ENCODE measurements at places on chromosomes 3 and 15.
A peak's percentile ranks its signal among the peaks of the same experiment; 100 is the strongest.

- DNase-seq = no peak
Observed at GRCh38 chr3:59064276-59064675, 14.5 kb upstream of the CFAP20DC start.

GRCh38 chr3:50445919-50446318 is 57.5 kb downstream of the CACNA2D2 start:
- DNase-seq = no peak

- no peak for DNase-seq
Observed at GRCh38 chr3:127647166-127647844, 18.3 kb downstream of the PODXL2 start.

- DNase-seq = no peak
Observed at GRCh38 chr15:52124270-52124880, 11.8 kb upstream of the BCL2L10 start.

- DNase-seq = peak; percentile 28
Observed at GRCh38 chr3:20056725-20057611, 16.7 kb downstream of the KAT2B start.

DNA sequence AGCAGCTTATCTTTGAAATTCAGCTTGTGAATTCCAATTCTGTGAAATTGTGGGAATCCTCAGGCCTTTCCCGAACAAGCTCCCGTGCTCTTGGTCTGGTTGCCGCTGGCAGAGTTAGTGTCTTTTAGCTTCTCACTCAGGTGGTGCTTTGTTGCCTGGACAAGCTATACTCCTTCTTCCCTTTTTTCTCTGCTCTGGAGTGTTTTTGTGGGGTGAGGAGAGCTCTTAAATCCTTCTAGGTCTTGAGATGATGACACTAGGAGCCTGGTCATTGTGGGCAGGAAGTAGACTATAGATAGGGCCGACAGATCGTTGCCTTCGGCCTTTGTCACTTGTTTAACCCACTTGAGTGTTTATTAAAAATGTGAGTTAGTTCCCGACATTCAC is 93.8 kb downstream of the SLCO3A1 start:
- DNase-seq = no peak

- DNase-seq = no peak
Observed at GRCh38 chr3:61221759-61222362, 29.4 kb downstream of the FHIT start.

DNA sequence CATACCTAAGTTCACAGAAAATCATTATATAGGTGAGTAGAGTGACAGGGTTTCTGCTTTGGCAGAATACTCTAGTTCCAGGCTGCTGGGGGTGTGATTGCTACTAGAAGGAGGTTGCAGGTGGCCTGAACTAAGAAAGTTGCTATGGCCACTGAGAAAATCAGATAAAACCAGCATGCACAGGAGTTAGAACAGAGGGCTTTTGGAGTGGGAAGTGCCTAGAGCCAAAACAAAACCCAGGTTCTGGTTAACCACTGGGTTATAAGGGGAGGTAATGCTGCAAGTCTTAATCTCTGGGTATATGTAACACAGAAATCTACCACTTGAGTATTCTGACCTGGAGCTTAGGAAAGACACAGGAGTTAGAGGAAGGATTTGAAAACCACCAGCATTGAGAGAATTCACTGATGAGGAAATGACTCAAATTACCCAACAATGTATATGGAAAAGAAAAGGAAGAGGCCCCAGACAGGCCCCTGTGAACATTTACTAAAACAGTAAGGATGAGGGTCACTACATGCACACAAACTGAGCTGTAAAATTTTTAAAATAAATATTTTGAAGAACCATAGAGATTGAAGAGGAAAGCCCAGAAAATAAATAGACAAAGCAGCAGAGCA is 60.0 kb downstream of the PLOD2 start:
- DNase-seq = no peak

- DNase-seq = no peak
Observed at GRCh38 chr3:63830526-63830925, 11.4 kb downstream of the C3orf49 start.

DNA sequence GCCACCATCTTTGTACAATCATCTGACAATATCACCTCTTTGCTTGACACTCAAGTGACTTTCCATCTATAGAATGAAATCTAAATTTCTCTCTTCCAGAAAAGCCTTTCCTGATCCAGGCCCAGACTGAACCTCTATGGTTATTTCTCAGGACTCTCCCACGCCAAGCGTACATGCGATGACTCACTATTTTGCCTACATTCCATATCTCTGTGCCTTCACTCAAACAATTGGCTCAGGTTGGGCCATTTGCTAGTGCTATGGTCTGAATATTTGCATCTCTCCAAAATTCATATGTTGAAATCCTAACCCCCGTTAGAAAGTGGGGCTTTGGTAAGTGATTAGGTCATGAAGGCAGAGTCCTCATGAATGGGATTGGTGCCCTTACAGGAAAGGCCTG is 43.9 kb downstream of the ST3GAL6 start:
- DNase-seq = no peak

GRCh38 chr3:182364723-182365650 is 428.3 kb upstream of the ATP11B start:
- no peak for DNase-seq

GRCh38 chr3:8220291-8220690 is 281.3 kb upstream of the LMCD1 start:
- DNase-seq = peak; percentile 29

DNA sequence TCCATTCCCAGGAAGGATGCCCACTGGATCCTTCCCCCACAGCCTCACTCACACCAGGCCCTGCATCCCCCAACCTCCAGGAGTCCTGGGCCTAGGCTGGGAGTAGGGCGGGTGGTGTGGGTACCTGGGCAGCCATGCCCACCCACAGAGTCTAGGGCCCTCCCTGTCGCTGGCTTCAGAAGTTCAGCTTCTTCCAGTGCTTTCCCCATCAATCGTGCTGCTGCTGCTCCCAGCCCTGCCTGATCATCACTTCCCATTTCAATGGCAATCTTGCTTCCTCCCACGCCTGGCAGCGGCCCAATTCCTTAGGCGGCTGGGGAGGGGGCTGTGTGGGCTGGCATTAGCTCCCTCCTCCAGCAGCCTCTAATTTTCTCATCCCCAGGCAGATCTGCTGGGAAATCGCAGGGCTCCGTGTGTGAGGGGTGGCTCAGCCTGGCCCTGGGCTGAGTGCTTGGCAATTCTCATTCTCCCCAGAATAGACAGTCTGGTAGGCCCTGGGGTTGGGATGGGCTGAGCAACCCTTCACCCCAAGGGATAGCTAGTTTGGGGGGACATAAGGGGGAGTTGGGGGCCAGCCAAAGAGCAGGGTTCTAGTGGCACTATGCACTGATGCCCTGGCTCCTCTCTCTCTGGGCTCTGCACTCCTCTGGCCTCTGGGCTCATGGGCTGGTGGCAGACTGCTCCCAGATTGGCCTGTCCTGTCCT is 66.4 kb downstream of the SCN5A start:
- no peak for DNase-seq

- no peak for DNase-seq
Observed at GRCh38 chr3:11323813-11324212, 51.6 kb downstream of the ATG7 start.

- no peak for DNase-seq
Observed at GRCh38 chr3:12898290-12898964, 57.1 kb upstream of the RPL32 start.

DNA sequence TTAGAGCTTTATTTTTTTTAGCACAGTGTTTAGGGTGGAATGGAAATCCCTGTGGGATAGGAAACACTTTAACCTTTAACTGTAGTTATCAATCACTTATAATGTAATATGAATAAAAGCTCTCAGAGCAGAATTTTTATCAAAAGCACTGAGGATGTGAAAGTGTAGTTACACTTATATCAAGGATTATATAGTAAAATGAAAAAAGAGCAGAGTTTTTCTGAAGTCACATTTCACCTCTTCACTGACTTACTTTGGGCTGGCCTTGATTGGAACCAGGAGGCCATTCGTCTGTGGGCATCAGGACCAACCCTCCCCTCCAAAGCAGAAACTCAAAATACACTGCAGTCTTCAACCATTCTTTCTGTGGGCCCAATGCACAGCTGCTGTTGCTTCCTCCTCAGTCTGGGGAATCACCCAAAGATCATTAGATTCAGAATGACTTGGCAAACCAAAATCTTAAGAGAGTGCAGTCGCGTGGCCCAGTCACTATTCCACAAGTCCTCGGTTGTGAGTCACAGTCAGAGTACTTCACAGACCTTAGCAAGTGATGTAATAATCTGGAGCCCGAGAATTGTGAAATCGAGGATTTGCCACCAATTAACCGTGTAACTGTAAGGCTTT is 132.6 kb upstream of the COL8A1 start:
- peak; percentile 46 for DNase-seq

GRCh38 chr3:98887684-98888083 is 13.8 kb downstream of the DCBLD2 start:
- DNase-seq = no peak

- DNase-seq = peak; percentile 71
Observed at GRCh38 chr3:100316641-100317069, 17.9 kb upstream of the NIT2 start.

DNA sequence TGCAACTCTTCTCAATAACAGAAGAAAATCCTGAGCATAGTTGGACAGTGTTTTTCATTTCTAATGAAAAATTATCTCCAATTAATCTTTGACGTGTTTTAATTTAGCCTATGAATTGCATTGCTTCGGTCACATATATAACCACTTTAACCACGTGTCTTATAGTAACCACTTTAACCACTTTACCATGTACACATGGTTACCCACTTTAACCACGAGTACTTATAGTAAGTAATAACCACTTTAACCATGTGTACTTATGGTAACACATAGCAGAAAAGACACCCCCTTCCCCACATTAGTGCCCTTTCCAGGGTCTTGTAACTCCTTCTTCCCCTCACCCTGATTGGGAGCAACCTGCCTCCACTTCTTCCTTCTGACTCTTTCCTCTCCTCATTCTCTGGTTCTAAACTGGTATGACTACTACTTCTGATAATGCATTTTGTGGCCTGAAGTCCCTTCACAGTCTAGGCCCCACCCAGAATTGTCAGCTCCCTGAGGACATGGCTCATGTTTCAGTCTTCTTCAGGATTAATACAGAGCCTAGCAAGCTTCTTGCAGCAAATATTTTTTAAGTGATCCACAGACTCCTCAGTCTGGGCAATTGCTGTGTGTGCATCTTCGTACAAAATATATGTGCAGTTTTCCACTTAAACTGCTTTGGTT is 25.0 kb downstream of the SLC7A14 start:
- no peak for DNase-seq

DNA sequence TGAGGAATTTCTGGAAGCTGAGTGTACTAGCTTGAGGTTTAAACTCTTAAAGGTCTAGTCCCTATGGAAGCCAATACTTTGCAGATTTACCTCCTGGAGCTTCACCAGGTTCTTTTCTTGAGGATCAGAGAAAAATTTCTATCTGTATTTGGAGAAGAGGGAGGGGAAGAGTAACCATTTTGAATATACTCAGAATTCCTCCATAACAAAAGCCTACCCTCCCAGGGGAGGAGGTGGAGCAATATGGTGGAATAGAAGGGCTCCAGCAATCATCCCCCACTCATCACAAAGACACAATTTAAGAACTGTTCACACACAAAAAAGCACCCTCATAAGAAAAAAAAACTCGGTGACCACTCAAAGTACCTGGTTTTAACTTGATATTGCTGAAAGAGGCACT is 36.0 kb upstream of the PEX5L start:
- no peak for DNase-seq

GRCh38 chr3:72786668-72787067 is 61.6 kb downstream of the SHQ1 start:
- DNase-seq = no peak

DNA sequence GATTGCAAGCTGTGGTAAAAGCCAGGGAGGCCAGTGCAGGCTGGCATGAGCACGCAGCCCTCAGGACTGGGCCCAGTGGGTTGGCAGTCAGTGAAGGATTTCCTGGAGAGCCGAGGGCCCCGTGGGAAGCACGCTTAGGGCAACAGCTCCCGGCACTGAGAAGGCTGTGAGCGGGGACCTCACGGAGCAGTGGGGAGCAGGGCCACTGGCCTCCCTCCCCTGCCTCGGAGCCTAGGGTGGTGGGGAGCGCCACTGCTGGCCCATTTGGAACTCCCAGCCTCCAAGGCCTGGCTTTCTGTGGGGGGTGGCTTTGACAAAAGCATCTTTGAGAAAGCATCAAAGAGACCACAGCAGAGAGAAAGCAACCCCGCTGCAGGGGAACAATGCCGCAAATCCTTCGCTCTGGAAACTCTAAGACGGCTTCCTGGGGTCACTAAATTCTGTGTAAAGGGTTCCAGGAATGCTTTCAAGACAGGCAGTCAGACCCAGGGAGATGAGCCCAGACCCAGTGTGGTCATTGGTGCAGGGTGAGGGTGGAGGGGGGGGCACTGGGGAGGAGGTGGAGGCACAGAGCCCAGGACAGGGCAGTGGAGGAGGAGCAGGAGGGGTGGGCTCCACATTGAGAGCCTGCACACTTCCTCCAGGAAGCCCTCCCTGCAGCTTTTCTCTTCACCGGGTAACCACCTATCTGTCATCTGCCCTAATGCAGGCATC is 9.5 kb upstream of the APBA2 start:
- DNase-seq = no peak

- DNase-seq = peak; percentile 5
Observed at GRCh38 chr3:159252772-159253384, 451.0 kb downstream of the MFSD1 start.

DNA sequence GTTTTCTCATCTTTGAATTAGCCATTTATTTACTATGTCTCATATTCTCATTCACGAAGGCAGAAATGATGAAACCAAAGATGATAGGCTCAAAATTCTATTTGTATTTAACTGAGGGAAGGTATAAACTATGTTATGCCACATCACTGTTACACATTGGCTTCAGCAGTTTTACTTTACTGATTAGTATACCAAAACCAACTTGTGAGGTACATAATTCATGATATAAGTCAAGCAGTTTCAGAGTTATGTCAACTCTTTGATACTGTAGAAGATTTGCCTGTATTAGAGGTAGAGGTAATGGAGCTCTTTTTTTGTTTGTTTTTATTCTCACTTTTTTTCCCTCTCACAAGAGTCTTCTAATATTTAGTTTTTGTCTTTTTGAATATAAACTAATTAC is 22.9 kb downstream of the CHMP2B start:
- no peak for DNase-seq

- DNase-seq = no peak
Observed at GRCh38 chr15:69555080-69555479, 102.5 kb downstream of the RPLP1 start.

DNA sequence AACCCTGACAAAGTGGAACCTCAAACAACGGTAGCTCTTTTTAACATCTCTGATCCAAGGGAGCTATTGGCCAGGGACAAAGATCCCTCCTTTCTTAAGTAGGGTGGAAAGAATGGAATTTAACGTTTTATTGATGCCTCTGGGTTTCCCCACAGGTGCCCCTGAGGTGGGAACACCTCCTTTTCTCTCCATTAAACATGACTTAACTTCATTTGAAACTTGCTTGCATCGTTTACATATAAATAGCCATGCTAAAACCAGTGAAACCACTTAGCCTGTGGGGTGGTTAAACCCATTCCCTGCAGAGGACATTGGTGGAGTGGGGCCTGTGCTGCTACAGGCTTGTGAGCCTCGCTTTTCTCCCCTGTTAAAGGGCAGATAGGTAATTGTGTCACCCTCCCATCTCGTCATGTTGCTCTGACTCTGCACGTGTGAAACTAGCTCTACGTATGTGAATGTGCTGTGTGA is 9.7 kb downstream of the CGNL1 start:
- DNase-seq = no peak

Data from A549 (cell line).